H1 (cell line): ENCODE measurements at places on chromosomes 6 and 20.

DNA sequence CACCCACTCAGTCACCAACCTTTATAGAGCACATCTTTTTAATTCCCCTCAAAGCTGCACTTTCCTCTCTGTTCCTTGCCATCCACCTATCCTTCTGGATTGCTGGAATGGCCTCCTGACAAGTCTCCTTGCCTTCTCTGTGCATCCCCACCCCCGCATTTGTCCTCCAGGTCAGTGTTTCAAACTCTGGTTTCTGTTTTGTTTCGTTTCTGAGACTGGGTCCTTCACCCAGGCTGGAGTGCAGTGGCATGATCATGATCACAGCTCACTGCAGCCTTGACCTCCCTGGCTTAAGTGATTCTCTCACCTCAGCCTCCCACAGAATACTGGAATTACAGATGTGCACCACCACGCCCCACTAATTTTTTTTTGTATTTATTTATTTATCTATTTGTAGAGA is 96.2 kb downstream of the PLCB1 start:
- no peaks in the 10 kb centered on the region for H3K27me3 ChIP-seq
- no peaks in the 10 kb centered on the region for H3K36me3 ChIP-seq
- no peak overlapping the region for H3K27ac ChIP-seq
- no peak overlapping the region for H3K4me3 ChIP-seq

- H3K36me3 ChIP-seq: no peaks in the 10 kb centered on the region
- no peaks in the 10 kb centered on the region for H3K4me1 ChIP-seq
- H3K27ac ChIP-seq: no peak overlapping the region
- H3K27me3 ChIP-seq: no peaks in the 10 kb centered on the region
- no peak overlapping the region for H3K4me3 ChIP-seq
Measured at GRCh38 chr20:44126445-44126844, 60.5 kb downstream of the JPH2 start.

DNA sequence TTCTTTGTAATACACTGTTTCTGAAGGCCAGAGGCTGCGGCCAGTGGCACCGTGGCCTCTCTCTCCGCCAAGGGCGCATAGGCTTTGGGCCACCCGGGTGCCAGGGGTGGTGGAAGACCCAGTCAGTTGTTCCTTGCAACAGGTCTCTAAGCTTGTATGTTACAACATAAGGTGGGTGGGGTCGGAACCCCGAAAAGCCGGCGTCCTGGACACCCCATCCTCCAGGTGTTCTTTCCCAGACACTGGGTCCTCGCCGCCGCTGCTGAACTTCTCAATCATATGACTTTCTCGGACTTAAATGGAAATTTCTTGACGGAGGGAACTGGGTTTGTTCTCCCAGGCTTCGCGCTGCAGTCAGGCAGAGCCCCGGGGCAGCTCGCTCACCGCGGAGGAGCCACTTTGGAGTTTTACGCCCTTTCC is 983 bp upstream of the KCNQ5 start:
- no peaks in the 10 kb centered on the region for H3K36me3 ChIP-seq
- peaks cover 4% of the 10 kb centered on the region; the same call in 1 of the 2 replicates for H3K4me1 ChIP-seq
- peak; percentile 56 for DNase-seq
- H3K27ac ChIP-seq: no peak overlapping the region

GRCh38 chr20:44532981-44533331 is 11.1 kb upstream of the SERINC3 start:
- no peak overlapping the region for H3K27ac ChIP-seq
- no peak for DNase-seq
- no peaks in the 10 kb centered on the region for H3K27me3 ChIP-seq
- H3K36me3 ChIP-seq: no peaks in the 10 kb centered on the region
- H3K4me1 ChIP-seq: peaks cover 6% of the 10 kb centered on the region

GRCh38 chr6:96299525-96299924 is 222.1 kb upstream of the UFL1 start:
- no peaks in the 10 kb centered on the region for H3K27me3 ChIP-seq
- H3K4me3 ChIP-seq: no peak overlapping the region
- no peaks in the 10 kb centered on the region for H3K4me1 ChIP-seq
- DNase-seq: no peak

- peaks cover 15% of the 10 kb centered on the region for H3K27me3 ChIP-seq
- no peak overlapping the region for H3K27ac ChIP-seq
- no peaks in the 10 kb centered on the region for H3K36me3 ChIP-seq
Measured at GRCh38 chr6:34143196-34143883, 2.5 kb downstream of the GRM4 start.

GRCh38 chr6:28349892-28350737 is at the start of gene ZKSCAN3:
Gene ZKSCAN3 (plus strand): TSS chr6:28349947. CDS start chr6:28359587, 9,640 bp downstream.
- H3K4me3 ChIP-seq: peak within 1 kb of the TSS; percentile 94
- DNase-seq: peak; percentile 86
- H3K36me3 ChIP-seq: no peaks in the 10 kb centered on the region
- peak within 1 kb of the TSS; percentile 80 for H3K27ac ChIP-seq
- H3K4me1 ChIP-seq: 0 out of 2 replicates have a peak, but pooled peaks cover 2% of the 10 kb centered on the region
